ENCODE measurements at places on chromosomes 13 and 19.
A peak's percentile ranks its signal among the peaks of the same experiment; 100 is the strongest.

DNA sequence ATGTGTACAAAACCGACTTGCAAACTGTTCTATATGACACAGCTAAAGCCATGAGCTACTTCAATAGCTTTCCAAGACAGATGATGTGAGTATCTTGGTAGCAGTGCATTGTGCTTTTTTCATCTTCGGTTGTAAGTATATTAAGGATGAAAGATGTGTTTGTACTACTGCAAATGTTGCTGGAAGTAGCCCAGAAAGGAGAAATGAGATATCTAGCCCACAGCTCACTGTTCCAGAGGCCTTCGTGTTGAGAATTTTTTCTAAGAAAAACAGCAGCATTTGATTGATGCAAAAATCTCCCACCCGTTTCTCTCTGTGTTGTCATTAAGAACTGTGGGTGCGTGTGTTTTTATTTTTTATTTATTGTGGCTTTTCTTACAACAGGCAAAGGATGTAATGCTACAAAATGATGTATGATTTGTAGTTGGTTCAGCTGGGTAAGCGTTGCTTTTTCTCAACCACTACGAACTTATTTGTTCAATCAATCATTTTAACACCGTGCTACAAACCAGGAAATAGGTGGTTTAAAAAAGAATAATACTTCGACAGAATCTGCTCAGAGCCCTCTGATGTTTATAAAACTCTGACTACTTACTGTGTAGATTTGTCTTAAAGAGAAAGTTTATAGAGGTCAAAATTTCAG lies 41.6 kb upstream of the RFC3 start:
- DNase-seq = no peak

GRCh38 chr19:51508059-51508733 lies 6.6 kb upstream of the SIGLEC12 start:
- no peak for DNase-seq

DNA sequence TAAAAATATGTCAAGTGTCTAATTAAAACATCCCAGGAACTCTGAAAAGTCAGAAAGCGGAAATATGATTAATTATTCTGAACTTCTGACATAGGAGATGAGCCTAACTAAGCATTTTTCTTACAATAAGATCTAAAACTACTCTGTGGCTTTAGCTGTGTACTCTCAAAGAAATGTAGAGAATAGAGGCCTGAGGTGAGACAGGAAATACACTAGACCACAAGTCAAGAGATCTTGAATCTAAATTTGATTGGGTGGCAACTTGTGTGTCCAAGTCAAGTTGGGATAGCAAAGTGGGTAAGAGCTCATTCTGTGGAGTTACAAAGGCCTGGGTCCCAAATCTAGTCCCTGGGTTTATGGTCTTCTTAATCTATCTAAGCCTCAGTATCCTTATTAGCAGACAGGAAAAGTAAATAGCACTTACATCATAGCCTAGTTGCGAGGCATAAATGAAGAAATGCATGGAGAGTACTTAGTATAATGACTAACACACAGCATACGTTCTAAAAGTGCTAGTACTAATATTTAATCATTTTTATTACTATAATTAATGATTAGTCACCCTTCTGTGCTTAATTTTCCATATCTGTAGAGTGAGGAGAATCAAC lies 9.4 kb upstream of the LRRC63 start:
- DNase-seq = no peak

DNA sequence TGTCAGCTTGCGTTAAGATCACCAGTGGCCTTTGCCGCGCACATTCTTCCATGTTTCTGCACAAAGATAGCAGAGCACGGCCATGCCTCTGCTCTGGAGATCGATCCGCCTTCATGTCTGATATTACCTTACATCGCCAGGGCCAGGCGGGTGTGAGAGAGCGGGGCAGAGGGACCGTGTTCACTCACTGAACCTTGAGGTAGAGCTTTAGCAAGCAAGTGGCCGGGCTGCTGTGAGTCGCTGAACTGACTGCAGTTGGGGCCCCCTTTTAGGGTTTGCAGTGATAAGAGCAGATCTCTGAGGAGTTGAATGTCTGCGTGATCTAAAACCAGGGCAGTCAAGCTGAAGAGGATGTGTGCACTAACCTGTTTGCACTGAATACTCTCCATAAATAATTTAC lies 275.4 kb upstream of the OBI1 start:
- no peak for DNase-seq

DNA sequence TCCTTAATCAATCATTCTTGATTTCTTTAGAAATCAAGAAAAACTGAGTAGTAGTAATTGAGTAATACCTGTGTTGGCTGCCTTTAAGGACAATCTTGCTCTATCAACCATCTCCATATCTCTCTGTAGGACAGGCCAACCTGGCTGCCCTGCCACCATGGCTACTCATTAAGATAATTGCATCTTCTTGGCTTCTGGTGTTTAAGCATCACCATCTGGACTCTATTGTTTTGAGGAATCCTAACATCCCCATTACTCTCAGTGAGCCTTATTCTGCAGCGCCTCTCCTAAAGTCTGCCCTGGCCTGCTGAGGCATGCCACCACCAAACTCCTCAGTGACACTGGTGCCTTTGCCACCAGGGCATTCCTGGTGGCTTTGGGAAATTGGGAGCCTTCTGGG lies 442.6 kb upstream of the ZNF507 start:
- DNase-seq = no peak

DNA sequence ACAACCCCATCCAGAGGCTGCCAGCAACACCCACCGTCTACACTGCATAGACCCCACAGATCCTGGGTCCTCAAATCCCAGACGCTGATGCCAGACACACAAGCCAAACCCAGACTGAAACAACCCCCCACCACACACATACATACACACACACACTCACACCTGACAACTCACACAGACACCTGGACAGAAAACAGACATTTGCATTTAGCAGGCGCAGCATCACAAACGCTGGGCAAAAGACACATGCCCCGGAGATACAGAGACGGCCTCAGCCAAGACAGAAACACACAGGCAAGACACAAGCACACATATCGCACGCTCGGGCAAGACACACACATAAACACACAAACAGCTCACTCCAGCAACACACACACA lies 1.3 kb downstream of the BBC3 start:
- no peak for DNase-seq

GRCh38 chr19:38043649-38044144 lies 136.7 kb downstream of the SIPA1L3 start:
- DNase-seq = no peak

DNA sequence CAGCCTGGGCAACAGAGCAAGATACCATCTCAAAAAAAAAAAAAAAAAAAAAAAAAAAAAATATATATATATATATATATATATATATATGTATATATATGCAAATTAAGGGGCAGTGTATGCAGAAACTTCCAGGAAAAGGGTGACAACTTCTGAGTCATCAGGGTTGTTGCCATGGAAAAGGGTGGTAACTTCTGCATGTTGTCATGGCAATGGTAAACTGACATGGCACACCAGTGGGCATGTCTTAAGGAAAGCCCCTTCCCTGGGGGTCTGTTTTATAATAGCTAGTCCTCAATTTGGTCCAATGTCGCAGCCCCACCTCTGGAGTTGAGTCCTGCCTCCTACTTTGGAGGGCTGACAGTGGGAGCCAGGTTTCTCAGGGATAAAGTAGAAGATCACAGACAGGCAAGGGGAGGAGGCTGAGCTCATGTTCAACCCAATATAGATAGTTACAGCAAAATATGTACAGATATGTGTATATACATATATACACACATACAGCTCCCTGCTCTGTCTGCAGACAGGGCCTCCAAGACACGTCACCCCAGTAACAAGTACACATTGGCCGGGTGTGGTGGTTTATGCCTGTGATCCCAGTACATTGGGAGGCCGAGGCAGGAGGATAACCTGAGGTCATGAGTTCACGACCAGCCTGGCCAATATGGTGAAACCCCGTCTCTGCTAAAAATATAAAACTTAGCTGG lies 7.2 kb upstream of the FCHO1 start:
- peak; percentile 45 for DNase-seq

DNA sequence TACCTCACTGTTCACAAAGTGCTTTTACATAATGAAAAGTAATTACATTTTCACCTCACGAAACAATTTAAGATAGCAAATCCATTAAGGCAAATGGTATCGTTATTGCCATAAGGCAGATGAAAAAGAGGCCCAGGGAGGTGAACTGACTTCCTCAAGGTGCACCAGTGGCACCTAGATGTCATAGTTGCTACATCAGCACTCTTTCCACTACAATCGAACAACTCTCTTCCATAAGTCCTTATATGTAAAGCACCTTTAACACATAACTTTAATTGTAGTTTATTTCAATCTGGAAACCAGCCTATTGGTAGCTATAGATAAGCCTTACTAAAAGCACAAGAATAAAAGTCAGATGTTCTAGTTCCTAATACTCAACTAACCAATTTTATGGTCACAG lies 35.1 kb downstream of the XPO4 start:
- no peak for DNase-seq

DNA sequence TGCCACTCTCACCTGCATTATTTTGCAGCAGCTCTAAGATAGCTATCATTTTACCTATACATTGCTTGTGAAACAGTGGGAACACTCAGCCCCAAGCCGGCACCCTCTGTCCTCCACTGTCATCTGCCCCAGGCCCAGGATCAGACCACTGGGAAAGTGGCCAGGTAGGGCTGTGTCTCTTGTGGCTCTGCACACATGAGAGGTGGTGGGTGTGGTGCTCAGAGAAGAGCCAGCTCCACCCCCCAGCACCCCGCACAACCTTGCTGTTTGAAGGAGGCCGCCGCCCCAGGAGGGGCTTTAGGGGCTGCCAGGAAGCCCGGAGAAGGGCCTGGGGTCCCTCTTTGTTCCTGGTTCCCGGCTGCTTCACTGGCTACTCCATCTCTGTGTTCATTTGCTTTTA lies 26.6 kb downstream of the PPP1R37 start:
- DNase-seq = no peak

GRCh38 chr19:18985257-18985656 lies 44.2 kb upstream of the HOMER3 start:
- no peak for DNase-seq

DNA sequence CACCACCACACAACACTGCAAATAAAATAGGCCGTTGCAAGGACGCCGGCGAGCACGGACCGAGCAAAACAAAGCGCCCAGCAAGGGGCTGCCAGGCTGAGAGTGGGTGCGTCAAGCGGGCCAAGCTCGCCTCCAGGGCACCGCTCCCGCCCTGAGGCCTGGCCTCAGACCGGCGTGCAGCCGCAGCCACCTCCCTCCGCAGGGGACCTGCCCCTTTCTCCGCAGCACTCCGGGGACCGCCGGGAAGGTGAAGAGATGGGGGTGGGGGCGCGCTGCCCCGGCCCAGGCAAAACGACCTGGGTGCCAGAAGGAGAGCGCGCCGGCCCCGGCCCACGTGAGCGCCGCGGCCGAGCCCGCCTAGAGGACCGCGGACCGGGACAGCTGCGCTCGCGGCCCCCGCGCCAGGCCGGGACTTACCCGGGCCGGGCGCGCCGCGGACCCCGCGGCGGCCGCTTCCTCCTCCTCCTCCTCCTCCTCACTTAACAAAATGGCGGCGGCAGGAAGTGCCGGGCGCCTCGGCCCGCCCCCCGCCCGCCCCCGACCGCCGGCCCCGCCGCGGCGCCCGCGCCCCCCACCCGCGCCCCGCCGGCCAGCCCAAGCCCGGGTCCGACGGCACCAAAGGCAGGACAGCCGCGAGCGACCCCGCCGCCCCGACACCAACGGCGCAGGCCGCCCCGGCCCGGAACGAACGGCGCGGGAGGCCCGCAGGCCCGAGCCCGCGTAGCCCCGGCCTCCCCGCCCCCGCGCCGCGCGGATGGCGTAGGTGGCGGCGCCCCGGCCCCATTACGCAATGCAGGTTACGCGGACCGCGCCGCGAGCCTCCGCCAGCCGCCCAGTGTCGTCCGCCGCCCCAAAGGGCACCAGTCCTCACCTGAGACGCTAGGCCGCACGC lies 674 bp downstream of the BRD4 start:
- DNase-seq = peak; percentile 46

DNA sequence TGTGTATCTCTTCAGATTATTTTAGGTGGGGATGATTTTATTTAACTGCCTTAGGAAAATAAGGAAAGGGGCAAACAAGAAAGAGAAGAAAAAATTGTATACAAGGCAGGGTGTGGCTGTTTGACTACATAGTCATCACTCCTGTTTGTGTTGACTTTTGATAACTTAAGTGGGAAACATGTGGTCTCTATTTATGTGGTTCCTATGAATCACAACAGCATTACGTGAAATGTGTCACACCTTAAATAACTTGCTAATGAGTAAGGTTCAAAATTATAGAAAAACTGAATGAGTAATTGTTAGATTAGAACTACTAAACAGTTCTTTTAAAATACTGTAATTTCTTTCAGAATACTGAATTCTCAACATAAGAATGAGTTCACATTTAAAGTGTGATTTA lies 69.3 kb downstream of the LMO7 start:
- peak; percentile 47 for DNase-seq

DNA sequence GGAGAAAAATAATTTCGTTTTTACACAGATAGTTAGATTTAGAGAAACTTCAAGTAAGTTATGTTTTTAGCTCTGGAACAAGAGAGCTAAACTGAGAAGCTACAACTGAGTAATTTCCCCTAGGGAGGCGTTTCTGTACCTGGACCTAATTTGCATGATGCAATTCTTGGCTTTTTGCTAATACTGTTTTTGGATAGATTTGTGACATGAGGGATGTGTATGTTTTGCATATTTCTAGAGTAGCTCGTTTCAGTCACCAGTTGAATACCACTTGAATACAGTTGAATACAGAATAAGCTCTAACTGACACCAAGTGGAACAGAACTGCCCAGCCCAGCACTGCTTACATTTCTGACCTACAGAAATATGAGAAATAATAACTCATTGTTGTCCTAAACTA lies 1227.9 kb upstream of the SPRY2 start:
- DNase-seq = no peak

GRCh38 chr13:32472194-32472621 lies 44.3 kb upstream of the N4BP2L1 start:
- no peak for DNase-seq

- DNase-seq = no peak
Observed at GRCh38 chr13:111145071-111145470, 30.0 kb downstream of the ARHGEF7 start.

GRCh38 chr13:50796463-50796862 lies 47.0 kb downstream of the DLEU7 start:
- no peak for DNase-seq

GRCh38 chr13:94291631-94292322 lies 187.7 kb downstream of the DCT start:
- no peak for DNase-seq

- DNase-seq = no peak
Observed at GRCh38 chr13:111227405-111227804, 93.0 kb upstream of the TEX29 start.

DNA sequence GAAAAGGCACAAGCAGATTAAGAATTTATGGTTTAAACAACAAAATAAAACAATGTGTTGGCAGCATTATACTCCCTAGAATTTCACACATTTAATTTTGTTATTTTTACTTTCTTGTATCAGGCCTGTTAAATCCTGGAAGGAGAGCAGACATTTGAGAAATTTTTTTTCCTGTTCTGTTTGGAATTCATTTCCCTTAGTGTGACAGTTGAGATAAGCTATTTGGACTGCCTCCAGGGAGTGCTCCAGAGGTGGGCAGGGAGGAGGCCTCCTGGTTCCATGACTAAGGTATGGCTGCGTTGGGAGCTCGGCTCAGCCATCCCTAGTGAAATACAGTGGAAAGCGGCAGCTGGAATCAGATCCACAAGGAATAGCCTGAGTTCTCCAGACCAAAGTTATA lies 185.7 kb downstream of the KCNRG start:
- no peak for DNase-seq

- DNase-seq = peak; percentile 56
Observed at GRCh38 chr19:16283210-16284061, 41.2 kb upstream of the KLF2 start.

- no peak for DNase-seq
Observed at GRCh38 chr19:54434112-54434872, 14.7 kb upstream of the LENG8 start.

- DNase-seq = no peak
Observed at GRCh38 chr13:32022311-32022710, 9.3 kb upstream of the FRY start.

Measured in fibroblast of skin of scalp (primary cell).